ENCODE measurements at places on chromosomes 7 and 10.

DNA sequence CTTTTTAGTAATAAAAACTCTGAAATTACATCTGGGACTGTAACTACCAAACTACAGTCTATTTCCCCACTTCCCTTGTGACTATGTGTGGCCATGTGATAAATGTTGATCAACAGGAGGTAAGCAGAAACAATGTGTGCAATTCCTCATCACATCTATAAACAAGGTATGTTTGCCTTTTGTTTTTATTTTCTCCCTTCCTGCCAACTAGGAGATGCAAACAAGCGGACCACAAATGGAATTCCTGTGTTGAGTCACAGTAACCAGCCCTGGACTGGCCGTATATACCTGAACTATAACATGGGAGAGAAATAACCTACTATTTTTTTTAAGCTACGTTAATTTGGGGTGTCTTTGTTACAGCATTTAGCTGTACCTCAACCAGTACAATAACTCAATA lies 52.5 kb downstream of the SCRN1 start:
- no peak for DNase-seq

GRCh38 chr10:112374724-112375541 lies 1.0 kb downstream of the ACSL5 start:
- DNase-seq = no peak

- no peak for DNase-seq
These were observed 31.6 kb downstream of the MGMT start for GRCh38 chr10:129498680-129499079.

GRCh38 chr7:25777969-25778708 lies 373.9 kb upstream of the NFE2L3 start:
- DNase-seq = no peak

DNA sequence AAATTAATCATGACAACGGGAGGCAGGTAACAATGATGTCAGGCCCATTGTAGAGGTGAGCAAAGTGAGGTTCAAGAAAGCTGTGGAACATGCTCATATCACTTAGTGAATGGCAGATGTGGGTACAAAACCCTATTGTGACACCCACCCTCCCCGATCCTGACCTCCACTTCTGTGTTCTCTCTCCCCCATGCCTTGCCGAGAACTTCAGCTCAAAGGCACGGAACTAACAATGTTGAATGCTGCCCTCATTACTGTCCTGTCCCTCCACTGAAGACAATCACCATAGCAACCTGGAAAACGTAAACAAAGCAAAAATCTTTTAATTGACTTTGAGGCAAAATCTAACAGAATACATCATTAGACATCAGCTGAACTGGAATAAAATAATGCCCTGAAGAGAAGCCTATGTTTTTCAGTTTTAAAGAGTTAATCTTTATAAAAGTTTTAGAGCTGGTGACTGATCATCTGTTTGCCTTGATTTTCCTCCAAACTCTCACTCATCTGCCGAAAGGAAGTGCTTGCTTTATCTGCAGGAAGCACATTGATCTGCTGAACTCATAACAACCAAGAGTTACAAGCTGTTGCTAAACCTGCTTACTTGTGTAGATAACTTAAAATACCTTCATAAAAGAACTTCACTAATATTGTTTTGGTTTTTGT lies 133.6 kb downstream of the CUBN start:
- no peak for DNase-seq

GRCh38 chr7:131076711-131077181 lies 250.9 kb upstream of the MKLN1 start:
- DNase-seq = no peak

- DNase-seq = no peak
These were observed 6.1 kb downstream of the GSTO2 start for GRCh38 chr10:104274762-104275721.

DNA sequence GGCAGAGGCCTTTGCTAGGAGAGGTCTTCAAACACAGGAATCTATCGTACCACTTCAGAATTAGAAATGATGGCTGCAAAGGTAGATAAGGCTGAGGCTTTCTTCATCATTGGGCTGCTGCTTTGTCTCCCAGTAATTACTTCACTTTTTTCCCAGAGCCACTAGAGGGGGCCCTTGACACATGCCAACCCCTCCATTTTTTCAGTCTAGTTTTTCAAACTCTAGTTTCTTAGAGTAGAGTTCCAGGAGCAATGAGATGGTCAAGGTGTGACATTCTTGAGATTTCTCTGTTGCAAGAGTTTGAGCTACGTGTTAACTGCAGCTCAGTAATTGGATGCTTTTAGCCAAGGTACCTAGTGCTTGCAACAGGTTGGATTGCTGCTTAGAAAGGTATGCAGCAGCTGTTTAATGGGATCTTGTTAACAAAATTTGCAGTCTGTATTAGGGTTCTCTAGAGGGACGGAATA lies 33.8 kb upstream of the RBM20 start:
- no peak for DNase-seq

- no peak for DNase-seq
These were observed 223.8 kb downstream of the ZMYND11 start for GRCh38 chr10:359093-359492.

DNA sequence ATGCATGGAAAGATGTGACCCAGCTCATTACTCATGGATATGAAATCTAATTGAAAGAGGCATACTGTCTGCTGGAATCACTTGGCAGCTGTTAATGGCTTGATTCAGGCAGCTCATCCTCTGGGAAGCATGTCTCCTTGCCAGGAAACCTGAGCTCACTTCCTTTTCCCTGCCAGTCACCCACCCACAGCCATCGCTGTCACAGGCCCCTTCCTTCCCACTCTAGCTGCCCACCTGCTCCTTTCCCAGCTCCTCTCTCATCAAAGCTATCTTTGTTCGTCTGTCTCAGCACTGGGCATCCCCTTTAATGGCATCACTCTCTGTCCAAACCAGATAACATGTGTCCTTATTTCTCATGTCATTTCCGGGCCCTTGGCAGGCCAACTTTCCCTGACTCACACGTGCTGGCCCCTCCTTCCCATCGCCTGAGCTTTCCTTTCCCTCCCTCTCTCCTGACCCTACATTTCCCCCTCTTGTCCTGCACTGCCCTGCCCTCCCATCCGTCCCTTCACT lies 721.9 kb downstream of the TNS3 start:
- no peak for DNase-seq

DNA sequence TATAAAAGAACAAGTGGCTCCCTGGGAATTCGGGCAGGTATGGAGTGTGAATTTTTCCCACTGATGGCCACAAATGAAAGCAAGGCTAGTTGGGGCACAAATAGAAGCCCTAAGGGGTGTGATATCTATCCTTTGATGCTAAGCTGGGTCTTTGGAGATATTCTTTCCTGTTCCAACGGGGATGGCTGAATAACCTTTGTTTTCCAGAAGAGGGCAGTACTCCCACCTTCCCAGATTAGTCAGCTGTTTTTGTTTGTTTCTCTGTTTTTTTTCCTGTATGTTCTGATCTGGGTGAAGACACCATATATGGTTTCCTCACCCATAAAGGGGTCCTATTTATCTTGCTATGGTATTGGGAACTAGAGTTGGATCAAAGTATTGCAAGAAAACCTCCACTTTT lies 947.7 kb upstream of the SORCS1 start:
- no peak for DNase-seq

DNA sequence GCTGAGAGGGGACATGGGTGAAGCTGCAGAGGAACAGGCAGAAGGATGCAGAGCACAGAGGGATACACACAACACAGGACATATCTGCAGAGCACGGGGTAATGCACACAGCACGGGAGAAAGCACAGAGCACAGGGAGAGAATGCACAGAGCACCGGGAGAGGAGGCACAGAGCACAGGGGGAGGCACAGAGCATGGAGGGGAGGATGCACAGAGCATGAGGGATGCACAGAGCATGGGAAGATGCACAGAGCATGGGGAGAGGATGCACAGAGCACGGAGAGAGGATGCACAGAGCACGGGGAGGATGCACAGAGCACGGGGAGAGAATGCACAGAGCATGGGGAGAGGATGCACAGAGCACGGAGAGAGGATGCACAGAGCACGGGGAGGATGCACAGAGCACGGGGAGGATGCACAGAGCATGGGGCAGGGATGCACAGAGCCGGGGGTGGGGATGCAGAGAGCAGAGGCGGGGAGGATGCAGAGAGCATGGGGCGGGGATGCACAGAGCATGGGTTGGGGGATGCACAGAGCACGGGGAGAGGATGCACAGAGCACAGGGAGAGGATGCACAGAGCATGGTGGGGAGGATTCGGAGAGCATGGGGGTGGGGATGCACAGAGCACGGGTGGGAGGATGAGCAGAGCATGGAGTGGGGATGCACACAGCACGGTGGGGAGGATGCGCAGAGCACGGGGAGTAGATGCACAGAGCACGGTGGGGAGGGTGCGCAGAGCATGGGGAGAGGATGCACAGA lies 230.0 kb downstream of the ADAM12 start:
- DNase-seq = no peak

GRCh38 chr10:6133331-6134098 lies 44.7 kb downstream of the RBM17 start:
- DNase-seq = no peak

- no peak for DNase-seq
These were observed 64.8 kb downstream of the ABLIM1 start for GRCh38 chr10:114593240-114593792.

DNA sequence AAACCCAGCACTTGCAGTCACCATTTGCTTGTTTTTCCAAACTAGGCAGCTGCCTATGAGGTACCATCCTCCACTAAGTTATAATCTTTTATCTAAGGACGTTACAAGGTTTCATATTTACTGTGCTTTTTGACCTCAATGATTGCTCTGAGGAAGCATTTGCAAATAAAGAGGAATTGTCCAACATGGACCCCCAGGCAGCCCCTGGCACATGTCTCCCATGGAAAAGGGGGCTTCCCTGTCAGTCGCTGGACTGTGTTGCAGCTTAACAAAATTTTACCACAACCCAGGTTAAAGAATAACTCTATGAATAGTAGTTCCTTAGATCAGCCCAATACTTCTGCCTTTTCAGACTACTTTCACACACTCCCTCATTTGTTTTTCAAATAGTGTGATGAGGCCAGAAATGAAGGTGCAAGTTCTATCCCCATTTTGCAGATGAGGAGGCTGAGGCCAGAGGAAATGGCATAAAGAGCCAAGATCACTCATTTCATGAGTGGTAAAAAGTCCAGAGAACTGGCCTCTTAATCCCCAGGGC lies 52.8 kb upstream of the ZPBP start:
- DNase-seq = no peak

- DNase-seq = no peak
These were observed 94.7 kb upstream of the FERD3L start for GRCh38 chr7:19239951-19240350.

DNA sequence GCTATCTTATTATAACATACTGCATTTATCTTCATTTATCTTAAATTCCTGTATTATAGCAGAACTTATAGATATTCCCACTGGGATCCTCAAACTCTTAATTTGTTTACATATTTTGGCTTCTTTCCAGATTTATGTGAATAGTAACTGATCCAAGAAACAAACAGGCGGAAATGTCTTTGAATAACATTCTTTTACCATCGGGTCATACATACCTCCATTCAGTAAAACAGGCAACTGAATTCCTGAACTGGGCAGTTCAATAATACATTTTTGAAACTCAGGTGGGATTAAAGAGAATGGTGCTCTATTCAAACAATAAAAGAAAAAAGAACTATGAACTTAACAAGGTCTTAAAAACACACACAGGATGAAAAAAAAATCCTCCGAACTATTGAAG lies 337.4 kb downstream of the CRPPA start:
- DNase-seq = no peak

GRCh38 chr7:6299774-6300173 lies 27.4 kb upstream of the CYTH3 start:
- no peak for DNase-seq

DNA sequence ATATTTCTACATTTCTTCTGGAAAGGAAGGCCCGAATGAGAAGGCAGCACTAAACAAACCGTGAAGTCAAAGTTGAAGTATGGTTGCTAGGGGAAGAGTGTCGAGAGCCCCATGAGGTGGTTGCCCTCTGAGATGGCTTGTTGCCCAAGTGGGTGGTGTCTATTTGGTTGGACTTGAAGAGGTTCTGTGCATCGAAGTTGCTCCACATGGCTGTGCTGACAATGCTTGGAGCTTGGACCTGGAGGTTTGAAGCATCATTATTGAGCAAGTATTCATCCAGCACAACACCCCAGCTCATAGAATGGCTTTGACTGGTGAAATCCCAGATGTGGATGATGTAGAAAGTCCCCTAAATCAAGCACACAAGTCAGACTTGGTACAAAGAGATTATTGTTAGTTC lies 165.2 kb upstream of the CDCA7L start:
- no peak for DNase-seq

DNA sequence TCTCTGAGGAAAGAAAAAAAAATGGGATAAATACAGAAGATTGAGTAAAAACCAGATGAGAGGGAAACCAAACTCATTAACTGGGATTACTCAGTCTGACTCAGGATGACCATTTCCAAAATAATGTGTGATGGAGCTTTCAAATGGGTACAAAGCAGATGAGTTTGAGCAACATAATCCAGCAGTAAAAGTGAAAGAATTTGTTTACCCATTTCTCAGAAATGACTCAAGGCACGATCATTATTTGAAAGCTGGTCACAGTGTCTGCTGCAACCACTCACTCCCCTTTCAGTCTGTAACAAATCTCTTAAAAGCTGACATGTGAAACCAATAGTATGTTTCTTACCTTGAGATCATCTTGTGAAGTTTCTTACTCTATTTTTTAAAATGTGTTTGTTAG lies 104.7 kb upstream of the KLF14 start:
- no peak for DNase-seq

GRCh38 chr7:156669035-156669828 lies 28.7 kb downstream of the RNF32 start:
- no peak for DNase-seq

GRCh38 chr7:159108941-159109652 lies 35.6 kb downstream of the VIPR2 start:
- DNase-seq = no peak

DNA sequence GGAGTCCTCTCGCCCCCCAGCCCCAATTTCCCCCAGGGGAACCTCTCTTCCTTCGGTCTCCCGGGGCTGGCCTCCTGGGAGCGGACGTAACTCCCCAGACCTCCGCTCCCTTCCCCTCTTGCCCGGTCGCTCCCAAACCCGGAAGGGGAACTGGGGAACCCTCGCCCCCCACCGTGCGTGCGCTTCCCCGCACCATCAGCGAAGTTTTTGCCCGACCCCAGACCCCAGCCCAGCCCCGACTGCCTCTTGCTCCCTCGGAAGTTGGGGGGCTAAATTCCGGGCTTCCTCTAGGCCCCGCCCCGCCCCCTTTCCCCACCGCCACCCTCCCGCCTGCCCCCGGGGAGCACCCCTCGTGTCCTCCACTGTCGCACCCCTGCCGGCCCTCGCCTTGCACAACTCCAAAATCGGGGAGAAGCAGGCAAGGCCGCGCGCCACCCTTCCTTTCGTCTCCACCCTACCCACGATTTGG lies 436 bp downstream of the GNB2 start:
- peak; percentile 36 for DNase-seq

GRCh38 chr10:58755340-58755610 lies 242.6 kb downstream of the BICC1 start:
- DNase-seq = no peak

DNA sequence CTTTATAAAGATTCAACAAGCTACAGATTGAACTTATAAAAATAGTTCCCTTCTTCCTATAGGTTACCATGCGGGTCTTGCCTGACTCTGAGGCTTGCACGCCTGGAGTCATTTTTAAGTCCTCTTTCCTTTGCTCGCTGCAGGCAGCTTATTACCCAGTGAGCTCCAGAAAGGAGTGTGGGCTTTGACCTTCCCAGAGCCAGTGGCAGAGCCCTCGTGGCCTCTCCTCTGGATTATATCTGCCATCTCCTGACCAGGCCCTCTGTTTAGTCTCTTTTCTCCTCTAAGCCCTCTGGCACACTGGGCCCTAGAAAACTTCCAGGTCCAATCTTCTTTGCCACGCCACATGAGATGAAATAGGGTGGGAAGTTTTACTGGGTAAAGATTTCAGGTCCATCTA lies 39.9 kb upstream of the EZH2 start:
- DNase-seq = no peak
